ENCODE measurements at places on chromosomes 13 and 19.
A peak's percentile ranks its signal among the peaks of the same experiment; 100 is the strongest.

- no peak for DNase-seq
Observed at GRCh38 chr13:35876601-35877000, 254.6 kb downstream of the DCLK1 start.

DNA sequence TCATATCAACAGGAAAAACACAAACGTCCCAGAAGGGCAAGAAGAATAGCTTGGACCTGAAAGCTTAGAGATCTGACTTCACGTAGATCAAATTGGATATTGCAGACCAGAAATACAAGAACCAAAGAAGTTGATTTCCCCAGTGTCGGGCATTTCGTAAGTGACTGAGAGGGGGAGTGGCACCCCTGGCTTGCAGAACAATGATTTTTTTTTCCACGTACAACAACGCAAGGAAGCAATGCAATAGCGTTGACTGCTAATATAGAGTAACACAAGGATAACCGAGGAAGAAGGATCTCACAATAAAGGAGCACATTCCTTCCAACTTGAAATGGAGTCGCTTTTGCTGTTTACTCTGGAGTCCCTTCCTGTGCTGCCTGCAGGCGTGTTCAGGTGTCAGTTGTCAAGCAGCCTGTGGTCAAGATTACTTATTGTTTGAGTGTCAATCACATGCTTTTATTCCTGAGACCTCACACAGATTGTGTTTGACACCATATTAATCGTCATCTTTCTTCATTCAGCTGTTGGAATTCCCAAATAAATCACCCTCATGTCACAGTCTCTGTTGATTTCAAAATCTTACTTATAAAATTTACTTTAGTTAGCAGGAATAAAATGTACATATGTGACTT is 139.4 kb downstream of the FREM2 start:
- DNase-seq: no peak

- DNase-seq: peak; percentile 89
Observed at GRCh38 chr19:18281082-18282020, at the start of gene JUND. Gene JUND (minus strand): TSS chr19:18281622. CDS start chr19:18281484, 138 bp downstream.

- DNase-seq: no peak
Observed at GRCh38 chr13:46668302-46668720, 115.3 kb downstream of the LRCH1 start.

DNA sequence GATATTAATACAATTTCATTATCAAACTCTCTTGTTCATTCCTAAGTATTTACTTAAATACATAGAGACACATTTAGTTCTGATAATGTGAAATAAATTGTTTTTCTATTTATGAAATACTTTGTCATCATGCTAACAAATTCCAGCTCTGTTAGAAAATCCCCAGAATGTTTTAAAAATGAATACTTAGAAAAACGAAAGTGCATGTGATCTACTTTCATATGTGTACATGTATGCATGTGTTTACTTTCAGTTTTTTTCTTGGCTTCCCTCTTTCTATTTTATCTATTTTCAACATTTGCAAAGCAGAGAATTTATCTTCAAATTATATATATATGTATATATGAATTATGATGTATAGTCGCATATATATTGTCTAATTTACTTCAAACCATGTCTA is 1110.0 kb upstream of the PCDH20 start:
- DNase-seq: no peak

DNA sequence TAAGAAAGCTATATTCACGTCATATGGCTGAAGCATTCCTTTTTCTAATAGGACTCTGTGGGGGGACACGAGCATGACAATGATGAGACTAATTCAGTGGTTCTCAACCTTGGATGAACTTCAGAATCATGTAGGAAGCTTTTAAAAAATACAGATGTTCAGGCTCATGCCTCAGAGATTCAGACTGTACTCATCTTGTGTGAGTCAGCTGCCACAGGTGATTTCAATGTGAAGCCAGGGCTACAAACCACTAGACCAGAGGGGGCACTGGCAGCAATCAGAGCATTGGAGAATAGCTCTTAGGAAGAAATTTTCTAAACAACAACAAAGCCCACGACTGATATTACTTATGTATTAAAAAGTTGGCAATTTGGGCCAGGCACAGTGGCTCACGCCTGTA is 91.7 kb downstream of the SERP2 start:
- DNase-seq: no peak

DNA sequence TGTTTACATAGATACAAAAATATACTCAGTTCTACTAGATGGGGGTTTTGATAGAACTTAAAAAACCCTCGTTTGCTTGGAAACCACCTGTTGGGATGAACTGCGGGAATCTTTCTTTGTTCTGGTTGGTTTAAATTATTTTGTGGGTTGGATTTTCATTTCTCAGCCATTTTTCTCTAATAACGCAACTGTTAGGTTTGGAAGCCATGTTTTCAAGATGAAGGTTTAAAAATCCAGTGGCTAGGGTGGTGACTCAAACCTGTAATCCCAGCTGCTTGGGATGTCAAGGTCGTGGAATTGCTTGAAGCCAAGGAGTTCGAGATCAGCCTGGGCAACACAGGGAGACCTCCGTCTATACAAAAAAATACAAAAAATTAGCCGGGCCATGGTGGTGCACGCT is 1.6 kb downstream of the URI1 start:
- DNase-seq: no peak

- no peak for DNase-seq
Observed at GRCh38 chr13:75566658-75567057, 17.1 kb downstream of the UCHL3 start.

DNA sequence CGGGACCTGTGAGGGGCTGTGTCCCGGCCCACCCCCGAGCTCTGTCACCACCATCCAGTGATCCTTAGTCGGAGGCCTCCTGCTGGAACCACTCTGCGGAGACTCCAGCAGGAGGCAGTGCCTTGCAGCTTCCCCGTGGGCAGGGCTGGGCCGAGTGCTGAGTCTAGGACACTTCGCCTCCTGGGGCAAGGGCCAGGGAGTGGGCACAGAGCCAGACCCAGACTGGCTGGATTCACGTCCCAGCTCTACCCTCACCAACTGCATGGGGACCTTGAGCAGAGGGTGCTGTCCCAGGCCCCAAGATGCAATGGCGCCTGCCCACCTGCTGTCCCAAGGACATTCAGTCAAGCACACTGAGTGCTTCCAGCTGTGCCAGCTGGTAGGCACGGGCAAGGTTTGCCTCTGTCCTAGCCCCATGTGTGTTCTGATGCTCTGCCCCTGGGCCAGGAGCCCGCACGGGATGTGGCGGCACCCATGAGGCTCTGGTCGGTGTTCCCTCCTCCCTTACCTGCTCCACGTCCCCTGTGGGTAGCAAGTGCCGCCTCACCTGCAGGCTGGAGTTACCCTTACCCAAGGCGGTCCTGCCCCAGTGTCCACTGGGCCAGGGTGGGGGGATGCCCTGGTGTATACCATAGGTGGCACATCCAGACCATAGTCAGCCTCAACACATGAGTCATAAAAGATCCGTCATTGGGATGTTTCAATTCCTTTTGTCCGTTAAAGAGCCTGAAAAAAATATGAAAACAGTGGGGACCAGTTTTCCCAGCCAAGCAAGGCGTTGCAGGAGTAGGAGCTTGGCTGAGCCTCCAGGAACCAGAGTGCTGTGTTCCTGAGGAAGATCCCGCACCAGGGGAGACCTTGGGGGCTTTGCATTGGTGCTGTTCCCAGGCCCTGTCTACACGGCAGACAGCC is 7.4 kb downstream of the FZR1 start:
- DNase-seq: no peak

GRCh38 chr19:19452243-19453124 is 47.0 kb downstream of the GATAD2A start:
- DNase-seq: no peak

GRCh38 chr19:13819238-13819637 is 24.0 kb downstream of the ZSWIM4 start:
- no peak for DNase-seq

DNA sequence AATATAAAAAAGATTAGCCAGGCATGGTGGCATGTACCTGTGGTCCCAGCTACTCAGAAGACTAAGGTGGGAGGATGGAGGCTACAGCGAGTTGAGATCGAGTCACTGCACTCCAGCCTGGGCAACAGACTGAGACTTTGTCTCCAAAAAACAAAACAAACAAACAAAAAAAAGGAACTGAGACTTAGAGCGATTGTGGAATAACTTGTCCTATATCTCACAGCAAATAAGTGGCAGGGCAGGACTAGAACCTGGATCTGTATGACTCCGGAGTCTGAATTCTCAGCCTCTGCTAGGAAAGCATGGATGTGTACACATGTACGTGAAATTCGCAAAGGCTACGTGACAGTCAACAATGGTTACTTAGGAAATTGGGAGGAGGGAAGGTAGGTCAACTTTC is 20.1 kb downstream of the KRTDAP start:
- DNase-seq: no peak

DNA sequence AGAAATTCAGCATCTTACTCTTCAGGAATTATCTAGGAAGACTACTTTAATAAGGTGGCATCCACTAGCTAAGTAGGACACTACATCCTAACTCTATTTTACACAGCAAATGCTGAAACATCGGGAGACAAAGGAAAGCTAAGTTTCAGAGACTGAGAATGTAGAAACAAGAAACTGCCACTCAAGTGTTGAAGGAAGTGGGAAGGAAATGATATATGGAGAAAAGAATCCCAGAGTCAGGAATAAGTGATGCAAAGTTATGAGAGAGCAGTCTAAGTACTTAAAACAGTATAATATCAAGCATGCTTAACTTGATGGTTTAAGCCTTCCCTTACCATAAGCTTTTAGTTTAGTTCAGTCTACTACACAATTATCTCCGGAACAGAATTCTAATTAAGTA is 52.4 kb downstream of the RBM26 start:
- no peak for DNase-seq

- DNase-seq: no peak
Observed at GRCh38 chr19:15107061-15108010, at the start of gene SYDE1. Gene SYDE1 (plus strand): TSS chr19:15107401. CDS start chr19:15107434, 33 bp downstream.

GRCh38 chr19:42455621-42456081 is 12.9 kb upstream of the CXCL17 start:
- no peak for DNase-seq

- DNase-seq: no peak
Observed at GRCh38 chr13:44229371-44230030, 144.1 kb upstream of the SERP2 start.

GRCh38 chr19:29811125-29812079 is at the start of gene CCNE1:
Gene CCNE1 (plus strand): TSS chr19:29811991. CDS start chr19:29812556, 565 bp downstream.
- peak; percentile 87 for DNase-seq

DNA sequence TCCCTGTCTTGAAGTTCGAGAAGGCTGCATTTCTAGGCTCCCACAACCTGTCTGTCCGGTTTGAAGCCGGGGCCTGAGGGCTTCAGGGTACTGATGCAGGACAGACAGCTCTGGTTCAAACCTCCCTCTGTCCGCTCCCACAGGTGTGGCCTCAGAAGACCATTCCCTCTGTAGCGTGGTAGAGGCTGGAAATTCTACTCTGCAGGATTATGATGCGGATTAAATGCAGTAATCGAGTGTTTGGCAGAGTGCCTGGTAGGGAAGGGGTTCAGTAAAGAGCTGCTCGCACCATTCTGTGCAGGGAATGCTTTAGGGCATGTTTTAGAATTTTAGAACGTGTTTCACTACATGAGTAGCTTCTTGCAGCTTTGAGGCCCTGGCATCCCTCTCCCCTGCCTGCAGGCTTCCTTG is 30.5 kb downstream of the PPP1R37 start:
- no peak for DNase-seq

DNA sequence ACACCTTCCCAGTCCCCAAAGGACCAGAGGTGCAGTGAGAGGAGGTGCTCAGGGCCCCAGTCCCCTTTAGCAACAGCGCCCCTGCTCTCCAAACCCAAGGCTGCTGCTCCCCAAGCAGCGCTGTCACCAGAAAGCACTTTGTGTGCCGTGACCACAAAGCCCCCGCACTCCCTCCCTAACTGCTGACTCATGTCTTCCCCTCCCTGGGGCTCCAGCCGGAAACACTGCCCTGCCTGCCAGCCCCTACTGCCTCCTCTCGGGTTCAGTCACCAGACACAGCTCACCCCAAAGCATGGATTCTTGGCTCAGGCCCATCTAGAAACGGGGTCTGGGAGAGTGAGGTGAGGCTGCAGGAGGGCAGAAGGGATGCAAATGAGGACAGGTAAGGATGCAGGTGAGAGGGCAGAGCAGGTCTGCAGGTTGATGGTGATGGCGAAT is 4.9 kb upstream of the TNFSF14 start:
- peak; percentile 86 for DNase-seq

GRCh38 chr19:19460258-19460731 is 54.8 kb downstream of the GATAD2A start:
- no peak for DNase-seq

DNA sequence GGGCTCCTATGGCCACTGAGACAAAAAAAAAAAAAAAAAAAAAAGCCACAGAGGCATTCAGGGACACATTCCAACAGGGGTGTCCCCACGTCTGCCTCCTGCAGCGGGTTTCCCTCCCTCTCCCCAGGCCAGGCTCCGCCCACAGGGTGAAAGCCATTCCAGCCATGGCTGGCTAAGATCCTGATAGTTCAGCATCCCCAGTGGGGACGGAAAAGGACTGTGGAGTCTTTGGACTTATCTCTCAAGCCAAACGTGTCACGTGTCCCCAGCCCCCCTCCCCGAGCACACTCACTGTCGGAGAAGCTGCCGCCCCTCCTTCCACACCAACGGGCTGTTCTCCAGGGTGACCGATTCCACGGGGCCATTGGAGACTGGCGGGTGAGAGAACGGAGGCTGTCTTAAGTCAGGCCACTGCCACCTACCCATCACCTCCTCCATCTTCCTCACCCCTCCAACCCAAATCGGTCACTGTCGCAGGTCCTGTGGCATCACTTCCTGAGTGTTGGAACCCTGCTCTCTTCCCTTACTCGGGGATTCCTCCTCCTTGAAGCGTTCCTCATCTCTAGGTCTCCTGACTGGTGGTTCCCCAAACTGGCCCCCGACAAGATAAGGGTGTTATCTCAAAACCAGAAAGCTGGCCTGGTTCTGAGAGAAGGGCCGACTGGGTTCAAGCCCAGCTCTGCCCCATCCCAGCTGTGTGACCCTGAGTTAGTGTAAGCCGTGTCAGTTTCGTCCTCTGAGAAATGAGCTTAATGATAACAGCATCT is 9.1 kb upstream of the FKRP start:
- DNase-seq: no peak

- DNase-seq: no peak
Observed at GRCh38 chr19:32041681-32042292, 303.6 kb upstream of the ZNF507 start.

GRCh38 chr19:34778342-34778741 is 5.3 kb upstream of the ZNF599 start:
- no peak for DNase-seq

DNA sequence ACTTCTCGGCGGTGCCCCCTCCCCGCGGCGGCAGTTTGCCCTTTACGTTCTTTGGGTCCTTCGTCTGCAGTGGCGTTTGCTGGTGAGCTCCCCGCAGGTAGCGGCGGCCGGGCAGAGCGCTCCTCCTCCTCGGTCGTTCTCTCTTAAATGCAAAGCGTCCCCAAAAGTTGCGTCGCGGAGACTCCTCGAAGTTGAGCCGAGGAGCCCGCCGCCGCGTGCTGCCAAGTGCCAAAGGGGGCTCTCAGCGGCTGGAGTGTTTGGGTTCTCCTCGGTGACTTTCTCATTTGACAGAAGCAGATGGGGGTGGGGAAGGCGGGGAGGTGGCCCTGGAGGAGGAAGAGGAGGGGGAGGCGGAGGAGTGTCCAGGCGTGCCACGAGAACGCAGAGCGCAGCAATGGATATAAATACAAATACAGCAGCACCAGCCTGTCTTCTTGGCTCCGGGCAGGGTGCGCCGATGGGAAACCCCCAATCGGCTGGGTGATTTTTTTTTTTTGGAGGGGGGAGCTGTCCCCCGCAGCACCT is at the start of gene SOX21:
TSS of gene SOX21 (minus strand) at position 259 of the 525 bp plus-strand sequence. CDS start 496 bp downstream, outside the sequence.
- no peak for DNase-seq

- no peak for DNase-seq
Observed at GRCh38 chr19:15631817-15632216, 8.9 kb upstream of the CYP4F3 start.

- no peak for DNase-seq
Observed at GRCh38 chr19:55111238-55111831, 6.1 kb downstream of the PPP1R12C start.

- no peak for DNase-seq
Observed at GRCh38 chr19:30385174-30385573, 13.0 kb downstream of the ZNF536 start.
